IMR-90 (cell line): ENCODE measurements at places on chromosomes 4 and X. TPM values are rescaled to one million over a fixed set of nuclear protein-coding genes. Genes with fewer than 3 reads are reported as not detected.

Gene CD38
- total RNA-seq = not detected in 2 replicates

Gene F11
- total RNA-seq = not detected in 2 replicates

Gene CSAG2
- total RNA-seq = not detected in 2 replicates

Gene SPANXC
- total RNA-seq = not detected in 2 replicates

Gene FAM9C
- total RNA-seq = not detected in 2 replicates

Gene EREG
- total RNA-seq = 0.36 and 1.1 TPM in 2 replicates

Gene ODAPH
- not detected in 2 replicates for total RNA-seq

Gene CXCL3
- 0.18 TPM in 1 of 2 replicates, not detected in the other for total RNA-seq

Gene KDR
- not detected in 2 replicates for total RNA-seq
